ENCODE measurements at places on chromosomes 2 and 18.

- DNase-seq, result no peak
Observed at GRCh38 chr2:241514553-241514952, 6.2 kb upstream of the STK25 start.

- no peak for DNase-seq
Observed at GRCh38 chr2:225996462-225996828, 596.9 kb downstream of the NYAP2 start.

DNA sequence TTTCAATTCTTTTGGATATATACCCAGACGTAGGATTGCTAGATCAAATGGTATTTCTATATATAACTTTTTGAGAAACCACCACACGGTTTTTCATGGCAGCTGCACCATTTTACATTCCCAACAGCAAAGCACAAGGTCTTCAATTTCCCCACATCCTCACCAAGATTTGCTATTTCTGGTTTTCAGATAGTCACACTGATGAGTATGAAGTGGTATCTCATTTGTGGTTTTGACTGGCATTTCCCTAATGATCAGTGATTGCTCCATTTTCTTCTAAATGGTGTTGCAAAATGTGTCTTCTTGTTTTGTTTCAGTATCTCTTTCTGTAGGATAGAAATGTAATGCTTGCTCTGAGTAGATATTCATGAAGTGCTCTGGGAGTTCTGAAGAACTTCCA, 52.0 kb downstream of the ANKRD44 start:
- DNase-seq, result no peak

GRCh38 chr2:141653184-141653583, 477.6 kb downstream of the LRP1B start:
- no peak for DNase-seq

GRCh38 chr2:138112536-138112935, 148.3 kb downstream of the HNMT start:
- DNase-seq, result no peak

GRCh38 chr2:193228276-193228675, 1033.5 kb upstream of the TMEFF2 start:
- DNase-seq, result no peak

DNA sequence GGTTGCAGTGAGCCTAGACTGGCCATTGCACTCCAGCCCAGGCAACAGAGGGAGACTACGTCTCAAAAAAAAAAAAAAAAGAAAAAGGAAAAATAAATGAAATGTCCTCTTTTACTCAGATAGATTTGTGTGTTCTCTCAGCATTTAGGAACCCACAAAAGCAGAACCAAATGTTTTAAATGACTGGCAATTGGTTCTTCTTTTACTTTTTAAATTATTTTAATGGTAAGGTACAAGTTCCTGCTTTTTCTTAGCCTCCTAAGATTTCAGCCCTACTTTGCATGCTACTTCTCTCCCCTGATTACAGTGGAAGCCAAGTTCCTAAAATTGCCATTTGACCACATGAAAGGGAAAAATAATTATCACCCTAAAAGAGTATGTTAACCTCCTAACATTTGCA, 23.5 kb downstream of the SRSF7 start:
- DNase-seq, result no peak

DNA sequence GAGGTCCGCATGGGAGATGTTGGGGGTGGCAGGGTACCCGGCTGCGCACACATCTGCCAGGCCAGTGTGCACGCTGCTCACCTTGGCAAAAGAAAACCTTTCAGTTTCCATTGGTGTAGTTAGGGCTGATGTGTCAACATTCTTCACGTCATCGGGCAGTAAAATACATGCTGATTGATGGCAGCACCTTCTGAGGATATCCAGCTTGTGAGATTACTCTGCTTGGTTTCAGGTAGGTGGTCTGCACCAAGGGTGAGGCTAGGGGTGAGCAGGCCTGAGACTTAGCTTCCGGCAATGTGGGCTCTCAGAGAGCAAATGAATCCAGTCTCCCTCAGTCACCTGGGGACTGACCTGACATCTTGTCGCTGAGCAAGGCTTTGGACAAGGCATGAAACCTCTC, 19.3 kb upstream of the ACKR3 start:
- no peak for DNase-seq

GRCh38 chr2:150034665-150035064, 447.1 kb upstream of the MMADHC start:
- DNase-seq, result no peak

DNA sequence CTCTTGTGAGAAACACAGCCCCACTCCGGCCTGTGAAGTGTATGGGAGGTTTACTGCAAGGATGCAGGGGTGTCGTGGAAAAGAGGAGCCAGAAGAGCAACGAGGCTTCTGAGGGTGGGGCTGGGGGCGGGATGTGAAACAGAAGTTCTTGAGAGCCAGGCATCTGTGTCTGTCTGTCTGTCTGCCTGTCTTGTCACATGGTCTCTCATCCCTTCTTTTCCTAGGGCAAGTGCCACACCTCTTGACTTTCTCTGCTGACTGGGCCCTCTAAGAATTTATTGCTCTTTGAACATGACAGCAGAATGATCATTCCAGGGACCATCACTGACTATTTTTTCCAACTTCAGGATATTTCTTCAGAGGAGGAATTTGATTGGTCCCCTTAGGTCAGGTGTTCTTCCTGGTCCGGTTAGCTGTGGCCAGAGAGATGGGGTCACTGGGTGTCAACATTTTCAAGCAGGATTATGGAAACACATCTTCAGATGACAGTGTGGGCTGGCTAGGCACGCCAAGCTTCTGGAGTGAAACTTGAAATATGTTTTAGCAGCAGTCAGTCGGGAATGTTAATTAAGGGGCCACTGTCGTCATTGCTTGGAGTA, 131.0 kb downstream of the FHOD3 start:
- DNase-seq, result no peak

- no peak for DNase-seq
Observed at GRCh38 chr2:68709421-68709911, 25.1 kb upstream of the ARHGAP25 start.

DNA sequence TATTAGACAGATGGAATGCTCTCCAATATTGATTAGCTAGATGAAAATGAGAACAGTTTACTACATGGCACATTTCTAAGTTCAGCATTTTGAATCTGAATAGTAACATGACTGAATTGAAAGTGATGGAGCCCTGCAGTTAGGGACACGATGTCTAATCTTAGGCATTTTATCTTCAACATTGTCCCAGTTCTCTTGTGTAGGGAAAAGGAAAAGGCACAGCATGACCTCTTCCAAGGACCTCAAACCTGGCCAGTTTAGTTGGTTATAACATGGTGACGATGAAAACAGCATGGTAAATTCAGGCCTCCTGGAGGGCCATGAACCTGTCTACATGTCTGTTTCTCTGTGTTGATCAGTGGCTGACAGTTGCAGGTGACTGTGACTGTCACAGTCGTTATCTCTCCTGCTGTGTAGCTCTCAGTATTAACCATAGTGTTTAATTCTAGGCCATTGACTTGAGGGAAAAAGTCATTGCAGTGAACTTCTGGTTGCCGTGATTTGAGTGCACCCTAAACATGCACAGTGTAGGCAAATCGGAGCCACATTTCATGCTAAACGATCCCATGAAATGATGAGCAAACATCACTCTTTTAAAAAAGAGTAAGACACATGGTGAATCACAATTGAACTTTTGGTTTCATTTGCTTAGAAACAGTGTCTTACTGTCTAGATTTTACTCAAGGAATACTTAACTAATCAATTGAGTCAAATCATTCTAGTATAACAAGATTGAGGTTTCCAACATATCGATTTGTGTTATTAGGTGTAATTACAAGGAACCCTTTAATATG, 129.7 kb downstream of the PHLPP1 start:
- DNase-seq, result no peak

- DNase-seq, result peak; percentile 17
Observed at GRCh38 chr18:24726727-24727492, 266.5 kb downstream of the HRH4 start.

GRCh38 chr2:200702646-200703118, 109.0 kb upstream of the BZW1 start:
- peak; percentile 24 for DNase-seq

DNA sequence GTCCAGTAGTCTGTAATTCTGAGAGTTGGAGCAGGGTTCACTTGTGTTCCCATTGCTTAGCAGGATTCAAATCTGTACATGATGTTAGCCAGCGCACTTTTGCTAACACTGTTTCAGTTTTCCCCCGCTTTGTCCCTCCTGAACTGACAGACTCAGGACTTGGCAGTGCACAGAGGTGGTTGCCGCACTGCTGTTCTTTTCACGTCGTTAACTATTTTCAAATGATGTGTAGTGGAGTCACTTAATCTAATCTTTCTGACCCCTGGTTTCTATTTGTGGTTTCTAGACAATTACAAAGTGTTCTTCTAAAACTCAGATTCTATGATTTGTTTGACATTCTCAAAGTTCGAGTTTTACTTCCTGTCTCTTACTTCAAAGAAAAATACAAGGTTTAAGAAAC, 234.5 kb downstream of the RBM43 start:
- no peak for DNase-seq

DNA sequence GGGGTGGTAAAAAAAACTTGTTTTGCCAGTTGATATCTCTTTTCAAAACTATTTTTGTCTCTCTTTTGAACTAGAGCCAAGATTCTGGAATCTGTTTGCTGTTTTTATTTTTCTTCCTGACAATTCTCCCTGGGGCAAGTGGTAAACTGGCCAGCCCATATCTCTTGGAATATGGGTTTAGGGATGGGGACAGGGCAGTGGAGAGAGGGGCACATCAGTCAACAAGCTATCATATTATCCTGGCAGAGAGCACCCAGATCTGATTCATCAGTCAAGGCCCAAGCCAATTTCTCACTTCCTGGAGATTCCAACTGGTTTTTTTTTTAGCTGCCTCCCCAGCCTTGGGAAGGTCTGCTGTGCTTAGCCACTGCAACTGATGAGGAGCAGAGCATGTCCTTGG, 52.3 kb downstream of the ARHGAP28 start:
- DNase-seq, result no peak

DNA sequence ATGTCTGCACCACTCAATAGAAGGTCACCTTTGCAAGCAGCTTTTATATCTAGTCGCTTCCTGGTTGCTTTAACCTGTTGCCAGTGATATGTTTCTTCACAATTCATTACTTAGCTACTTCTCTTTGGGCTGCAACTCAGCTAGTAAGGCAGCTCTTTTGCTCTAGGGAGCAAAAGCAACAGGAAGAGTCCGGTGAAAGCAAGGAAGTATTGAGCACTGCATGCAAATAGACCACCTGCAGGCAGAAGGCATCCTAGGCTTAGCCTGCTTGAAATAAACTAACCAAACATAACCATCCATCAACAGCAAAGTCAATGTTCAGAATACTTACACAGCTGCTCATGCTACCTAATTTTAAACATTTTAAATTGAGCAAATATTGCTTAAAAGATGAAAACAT, 529.2 kb upstream of the LINC00305 start:
- DNase-seq, result no peak

DNA sequence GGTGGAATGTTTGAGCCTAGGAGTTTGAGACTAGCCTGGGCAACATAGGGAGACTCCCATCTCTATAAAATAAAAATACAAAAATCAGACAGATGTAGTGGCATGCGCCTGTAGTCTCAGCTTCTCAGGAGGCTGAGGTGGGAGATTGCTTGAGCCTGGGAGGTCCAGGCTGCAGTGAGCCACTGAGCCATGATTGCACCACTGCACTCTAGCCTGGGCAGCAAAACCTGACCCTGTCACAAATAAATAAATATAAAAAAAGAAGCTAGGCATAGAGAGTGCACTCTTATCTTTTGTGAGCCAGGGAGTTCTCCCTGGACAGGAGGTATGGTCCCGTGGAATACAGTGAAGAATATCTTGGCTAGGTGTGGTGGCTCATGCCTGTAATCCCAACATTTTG, 11.0 kb upstream of the KYNU start:
- no peak for DNase-seq

DNA sequence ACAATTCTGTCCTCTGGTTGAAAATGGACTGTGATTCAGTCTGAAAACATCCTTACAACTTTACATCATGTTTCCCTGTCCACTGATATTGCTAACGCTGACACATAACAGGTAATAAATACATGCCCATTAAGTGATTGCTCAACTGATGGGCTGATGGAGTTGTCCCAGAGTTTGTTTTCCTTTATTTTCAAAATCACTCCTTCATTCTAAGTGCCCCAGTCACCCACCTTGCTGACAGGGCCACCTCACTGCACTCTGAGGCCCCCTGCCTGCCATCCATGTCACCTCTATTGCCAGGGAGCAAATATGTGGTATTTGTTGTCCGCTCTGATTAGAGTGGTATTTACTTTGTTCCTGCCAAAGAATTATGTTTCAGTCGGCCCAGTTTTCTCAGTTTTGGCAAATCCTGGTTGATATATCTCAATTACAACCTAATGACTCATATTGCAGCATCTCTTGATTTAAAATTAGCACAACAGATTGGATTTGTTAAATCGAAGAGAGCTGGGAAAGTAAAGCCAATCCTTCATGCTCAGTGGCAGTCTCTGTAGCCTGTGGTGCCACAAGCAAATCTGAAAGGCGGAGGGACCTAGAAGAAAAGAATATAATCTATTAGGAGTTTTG, 105.1 kb downstream of the RDH14 start:
- DNase-seq, result no peak

- no peak for DNase-seq
Observed at GRCh38 chr2:19026261-19026660, 332.2 kb downstream of the OSR1 start.

DNA sequence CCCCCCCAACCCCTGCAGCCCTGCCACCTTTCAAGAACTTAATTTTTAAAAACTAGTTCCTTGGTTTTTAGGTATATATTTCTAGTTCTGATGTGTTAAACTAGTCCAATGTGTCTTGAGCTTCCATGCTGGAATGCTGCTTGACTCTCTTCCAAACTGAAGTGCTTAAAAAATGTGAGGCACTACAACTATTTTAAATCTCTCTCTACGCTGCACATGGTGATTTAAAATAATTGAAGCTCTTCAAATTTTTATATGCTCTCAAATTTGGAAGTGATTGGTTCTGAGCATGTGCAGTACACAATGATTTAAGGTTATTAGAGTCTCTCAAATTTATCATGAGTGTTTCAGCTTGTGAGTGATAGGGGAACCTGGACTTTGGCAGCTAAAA, 192.6 kb upstream of the ZEB2 start:
- DNase-seq, result no peak

DNA sequence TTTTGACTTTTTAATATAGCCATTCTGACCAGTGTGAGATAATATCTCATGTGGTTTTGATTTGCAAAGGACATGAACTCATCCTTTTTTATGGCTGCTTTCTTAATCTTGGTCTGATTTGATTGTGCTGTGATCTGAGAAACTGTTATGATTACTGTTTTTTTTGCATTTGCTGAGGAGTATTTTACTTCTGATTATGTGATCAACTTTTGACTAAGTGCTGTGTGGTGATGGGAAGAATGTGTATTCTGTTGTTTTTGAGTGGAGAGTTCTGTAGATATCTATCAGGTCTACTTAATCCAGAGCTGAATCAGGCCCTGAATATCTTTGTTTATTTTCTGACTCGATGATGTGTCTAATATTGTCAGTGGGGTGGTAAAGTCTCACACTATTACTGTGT, 16.8 kb downstream of the SP140L start:
- no peak for DNase-seq

GRCh38 chr2:112671801-112672200, 26.1 kb downstream of the SLC20A1 start:
- no peak for DNase-seq

GRCh38 chr2:86072271-86072858, 33.3 kb downstream of the POLR1A start:
- no peak for DNase-seq

GRCh38 chr2:152198499-152198898, 22.9 kb upstream of the STAM2 start:
- DNase-seq, result no peak

- DNase-seq, result no peak
Observed at GRCh38 chr2:42050703-42051542, 3.1 kb downstream of the PKDCC start.
